ENCODE measurements at places on chromosomes 1 and 21.

- DNase-seq, result no peak
These were observed 57.5 kb downstream of the ATP6V1G3 start for GRCh38 chr1:198483006-198483405.

- no peak for DNase-seq
These were observed 99.2 kb downstream of the SGIP1 start for GRCh38 chr1:66633159-66633558.

DNA sequence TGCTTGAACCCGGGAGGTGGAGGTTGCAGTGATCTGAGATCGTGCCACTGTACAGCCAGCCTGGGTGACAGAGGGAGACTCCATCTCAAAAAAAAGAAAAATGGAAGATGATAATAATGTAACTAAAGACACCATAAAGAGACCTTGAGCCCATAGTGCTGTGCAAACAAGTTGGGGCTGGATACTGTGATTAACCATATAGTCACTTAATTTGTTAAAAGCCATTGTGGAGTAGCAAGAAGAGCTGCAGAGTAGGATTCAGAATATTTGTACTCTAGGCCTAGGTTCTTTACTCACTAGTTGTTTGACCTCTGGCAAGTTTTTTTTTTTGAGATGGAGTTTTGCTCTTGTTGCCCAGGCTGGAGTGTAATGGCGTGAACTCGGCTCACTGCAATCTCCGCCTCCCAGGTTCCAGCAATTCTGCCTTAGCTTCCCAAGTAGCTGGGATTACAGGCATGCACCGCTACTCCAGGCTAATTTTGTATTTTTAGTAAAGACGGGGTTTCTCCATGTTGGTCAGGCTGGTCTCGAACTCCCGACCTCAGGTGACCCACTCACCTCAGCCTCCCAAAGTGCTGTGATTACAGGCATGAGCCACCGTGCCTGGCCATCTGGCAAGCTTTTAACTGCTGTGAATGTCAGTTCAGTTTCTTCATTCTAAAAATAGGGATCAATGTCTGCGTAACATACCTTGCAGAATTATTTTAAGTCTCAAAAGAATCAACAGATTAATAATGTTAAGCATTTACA, 12.8 kb downstream of the CAP1 start:
- DNase-seq, result no peak

DNA sequence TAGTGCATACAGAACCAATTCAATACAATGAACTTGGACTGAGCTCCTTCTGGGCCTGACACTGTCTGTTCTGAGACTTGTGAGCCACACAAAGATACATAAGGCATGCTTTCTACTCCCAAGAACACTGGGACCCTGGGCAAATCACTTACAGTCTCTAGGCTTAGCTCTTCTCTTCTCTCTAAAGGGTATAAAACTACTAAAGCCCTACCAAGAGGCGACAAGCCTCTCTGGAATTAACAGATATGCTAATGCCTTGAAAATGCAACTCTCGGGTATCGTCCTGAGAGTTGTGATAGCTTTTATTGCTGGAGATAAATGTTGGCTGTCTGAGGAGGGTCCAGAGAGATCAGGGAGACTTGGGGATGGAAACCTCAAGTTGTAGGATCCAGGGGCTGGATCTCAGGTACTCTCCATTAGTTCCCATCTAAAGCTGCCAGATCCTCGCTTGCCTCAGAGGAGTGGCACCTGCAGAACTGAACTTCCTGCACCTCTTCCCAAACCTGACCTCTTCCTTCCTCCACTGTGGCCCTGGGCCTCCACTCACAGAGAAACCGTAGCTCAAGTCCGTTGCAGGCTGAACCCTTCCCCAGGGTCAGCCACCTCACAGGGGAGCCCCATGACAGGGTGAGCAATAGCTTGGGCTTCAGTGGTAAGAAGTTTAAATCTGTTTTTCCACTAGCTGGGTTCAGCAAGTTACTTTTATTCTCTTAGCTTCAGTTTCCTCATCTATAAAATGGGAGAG, 11.5 kb upstream of the CFAP45 start:
- DNase-seq, result no peak

GRCh38 chr1:100053119-100053518, 79.6 kb downstream of the SASS6 start:
- no peak for DNase-seq

DNA sequence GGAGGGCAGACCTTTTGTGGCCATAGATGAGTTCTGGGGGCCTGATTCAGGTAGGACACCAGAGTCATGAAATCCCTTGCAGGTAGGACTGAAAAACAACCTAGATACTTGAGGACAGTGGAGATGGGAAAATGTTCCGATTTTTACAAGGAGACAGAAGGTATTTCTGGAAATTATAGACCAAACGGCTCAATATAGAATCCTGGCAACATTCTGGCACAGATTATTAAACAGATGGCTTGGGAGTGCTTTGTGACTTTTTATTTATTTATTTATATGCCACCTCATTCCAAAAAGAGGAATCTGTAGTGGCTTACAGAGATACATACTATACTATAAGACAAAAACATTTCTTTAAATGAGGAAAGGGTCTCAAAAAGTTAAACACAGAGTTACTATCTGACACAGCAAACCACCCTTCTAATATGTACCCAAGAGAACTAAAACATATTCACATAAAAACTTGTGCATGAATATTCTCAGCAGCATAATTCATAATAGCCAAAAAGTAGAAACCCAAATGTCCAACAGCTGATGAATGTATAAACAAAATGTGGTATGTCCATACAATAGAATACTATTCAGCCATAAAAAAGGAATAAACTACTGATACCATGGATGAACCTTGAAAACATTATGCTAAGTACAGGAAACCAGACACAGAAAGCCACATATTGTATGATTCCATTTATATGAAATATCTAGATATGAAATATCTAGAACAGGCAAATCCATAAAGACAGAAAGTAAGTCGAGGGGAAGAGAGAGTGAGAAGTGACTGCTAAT, 49.8 kb downstream of the CDK18 start:
- DNase-seq, result no peak

- DNase-seq, result no peak
These were observed 75.8 kb upstream of the KCNA3 start for GRCh38 chr1:110750562-110750961.

GRCh38 chr1:85048296-85049064, at the start of gene MCOLN3:
MCOLN3 (minus strand) TSS chr1:85048500; CDS start chr1:85045360, 3,140 bp downstream.
- no peak for DNase-seq

- no peak for DNase-seq
These were observed 691 bp upstream of the MPZL1 start for GRCh38 chr1:167720965-167721616.
